ENCODE measurements at places on chromosomes 16 and 17.

DNA sequence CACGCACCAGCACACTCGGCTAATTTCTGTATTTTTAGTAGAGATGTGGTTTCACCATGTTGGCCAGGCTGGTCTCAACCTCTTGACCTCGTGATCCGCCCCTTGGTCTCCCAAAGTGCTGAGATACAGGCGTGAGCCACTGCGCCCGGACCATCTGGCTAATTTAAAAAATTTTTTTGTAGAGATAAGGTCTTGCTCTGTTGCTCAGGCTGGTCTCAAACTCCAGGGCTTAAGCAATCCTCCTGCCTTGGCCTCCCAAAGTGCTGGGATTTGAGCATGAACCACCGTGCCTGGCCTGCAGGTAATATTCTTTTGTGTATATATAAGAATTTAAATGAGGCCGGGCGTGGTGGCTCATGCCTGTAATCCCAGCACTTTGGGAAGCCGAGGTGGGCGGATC, 115.0 kb downstream of the RPTOR start:
- DNase-seq = no peak

DNA sequence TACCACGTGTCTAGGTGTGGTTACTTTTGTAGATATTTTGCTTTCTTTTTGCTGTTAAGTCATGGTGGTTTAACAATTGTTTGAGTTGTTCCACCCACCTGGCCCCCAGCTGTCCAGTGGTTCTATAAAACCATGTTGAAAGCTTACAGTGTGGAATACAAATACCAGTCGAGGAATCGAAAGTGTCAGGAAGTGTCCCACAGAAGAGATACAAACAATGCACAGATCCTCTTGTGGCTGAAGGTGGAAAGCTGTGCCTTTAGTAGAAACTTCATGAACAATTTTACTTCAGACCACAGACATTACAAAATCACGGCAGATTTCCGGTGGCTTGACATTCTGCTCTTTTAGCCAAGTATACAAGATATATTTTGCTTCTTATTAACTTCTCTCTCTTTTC, 782.4 kb upstream of the SOX9 start:
- DNase-seq = no peak

DNA sequence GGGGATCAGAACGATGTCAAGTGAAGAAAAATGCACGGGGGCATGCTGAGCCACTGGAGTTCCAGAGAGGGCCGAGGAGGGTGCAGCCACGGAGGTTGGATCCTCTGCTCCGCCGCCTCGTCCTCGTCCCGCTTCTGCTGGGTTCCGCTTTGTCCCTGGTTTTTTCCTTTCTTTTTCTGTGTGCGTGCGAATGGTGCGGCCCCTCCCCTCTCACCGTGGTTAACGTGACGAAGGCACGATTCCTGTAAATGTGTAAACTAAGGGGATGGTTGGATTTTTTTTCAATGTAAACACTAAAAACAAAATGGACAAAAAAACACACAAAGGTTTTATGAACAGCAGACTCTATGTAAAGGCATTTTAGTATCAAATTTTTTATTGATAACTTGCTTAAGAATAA, 46.7 kb downstream of the ACTG1 start:
- DNase-seq = no peak

DNA sequence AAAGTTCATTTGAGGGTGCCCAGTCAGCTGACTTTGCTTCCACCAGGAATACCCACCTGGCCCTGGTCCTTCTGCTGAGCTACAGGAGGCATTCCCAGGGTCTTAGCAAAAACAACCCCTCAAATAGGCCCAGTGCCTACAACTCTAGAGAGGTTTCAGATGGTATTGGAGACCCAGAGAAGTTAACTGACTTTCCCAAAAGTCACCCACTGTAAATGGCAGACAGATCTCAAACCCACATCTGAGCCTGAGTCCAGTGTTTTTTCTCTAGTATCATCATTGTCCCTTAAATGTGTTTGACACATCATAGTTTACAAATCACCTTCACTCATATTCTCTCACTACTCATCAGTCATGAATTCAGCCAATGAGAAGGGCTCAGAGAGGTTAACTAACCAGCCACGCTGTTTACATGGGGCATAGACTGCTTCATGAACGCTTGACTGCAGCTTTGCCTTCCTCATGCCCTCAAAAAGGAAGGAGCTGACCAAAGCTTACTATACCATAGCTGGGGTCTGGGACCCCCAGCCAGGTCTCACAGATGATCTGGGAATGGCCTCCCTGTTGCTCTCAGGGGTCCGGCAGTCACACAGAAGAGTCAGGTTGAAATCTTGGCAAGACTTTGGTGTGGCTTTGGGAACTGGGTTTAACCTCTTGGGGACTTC, 3.7 kb downstream of the PHOSPHO1 start:
- no peak for DNase-seq

DNA sequence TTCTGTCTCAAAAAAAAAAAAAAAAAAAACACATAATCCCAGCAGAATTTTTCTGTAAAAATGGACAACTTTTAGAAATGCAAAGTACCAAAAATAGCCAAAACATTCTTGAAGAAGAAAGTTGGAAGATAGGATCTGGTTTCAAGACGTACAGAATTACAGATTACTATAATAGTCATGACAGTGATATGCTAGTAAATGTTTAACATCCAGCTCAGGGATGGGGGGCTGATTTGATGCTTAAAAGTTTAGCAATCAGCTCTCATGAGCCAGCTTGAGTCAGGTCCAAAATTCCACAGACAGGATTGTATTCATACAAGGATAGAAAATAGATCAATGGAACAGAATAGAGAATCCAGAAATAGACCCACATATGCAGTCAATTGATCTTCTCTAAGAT, 100.5 kb downstream of the CYB561 start:
- DNase-seq = no peak

- DNase-seq = no peak
Observed at GRCh38 chr17:58060596-58061191, 22.5 kb upstream of the DYNLL2 start.

DNA sequence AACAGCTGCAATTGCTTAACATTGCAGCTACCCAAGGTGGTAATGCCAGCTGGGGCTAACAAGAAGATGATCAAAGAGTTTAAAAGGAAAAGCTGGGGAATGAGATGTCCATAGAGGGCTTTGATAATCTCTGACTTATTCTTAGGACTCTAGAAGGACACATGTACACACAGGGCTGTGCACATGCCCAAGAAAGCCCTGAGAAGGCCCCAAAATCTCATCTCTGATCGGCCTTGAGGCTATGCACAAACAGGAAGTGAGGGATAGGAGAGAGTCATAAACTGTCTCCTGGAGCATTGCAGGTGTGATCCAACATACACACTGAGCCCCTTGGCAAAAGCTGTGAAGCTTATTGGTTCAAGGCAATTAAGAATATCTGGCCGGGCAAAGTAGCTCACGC, 17.2 kb upstream of the RABEP1 start:
- DNase-seq = no peak

DNA sequence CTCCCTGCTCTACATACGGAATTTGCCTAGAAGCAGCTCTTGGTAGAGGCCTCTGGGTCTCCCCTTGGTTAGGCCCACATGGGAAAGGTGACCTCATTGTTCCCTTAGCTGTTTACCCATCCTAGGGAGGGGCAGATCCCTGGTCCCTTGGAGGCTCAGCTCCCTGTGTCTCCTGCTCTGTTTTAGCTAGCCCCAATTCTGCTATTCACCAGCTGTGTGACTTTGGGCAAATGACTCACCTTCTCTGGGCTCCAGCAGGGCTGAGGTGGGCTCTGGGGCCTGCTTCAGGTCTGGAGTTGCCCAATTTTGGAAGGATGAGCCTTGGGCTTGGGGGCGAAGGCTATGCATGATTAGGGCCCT, 3.9 kb downstream of the ABCC3 start:
- no peak for DNase-seq

GRCh38 chr17:78075545-78075944, 53.0 kb downstream of the TMC6 start:
- no peak for DNase-seq

DNA sequence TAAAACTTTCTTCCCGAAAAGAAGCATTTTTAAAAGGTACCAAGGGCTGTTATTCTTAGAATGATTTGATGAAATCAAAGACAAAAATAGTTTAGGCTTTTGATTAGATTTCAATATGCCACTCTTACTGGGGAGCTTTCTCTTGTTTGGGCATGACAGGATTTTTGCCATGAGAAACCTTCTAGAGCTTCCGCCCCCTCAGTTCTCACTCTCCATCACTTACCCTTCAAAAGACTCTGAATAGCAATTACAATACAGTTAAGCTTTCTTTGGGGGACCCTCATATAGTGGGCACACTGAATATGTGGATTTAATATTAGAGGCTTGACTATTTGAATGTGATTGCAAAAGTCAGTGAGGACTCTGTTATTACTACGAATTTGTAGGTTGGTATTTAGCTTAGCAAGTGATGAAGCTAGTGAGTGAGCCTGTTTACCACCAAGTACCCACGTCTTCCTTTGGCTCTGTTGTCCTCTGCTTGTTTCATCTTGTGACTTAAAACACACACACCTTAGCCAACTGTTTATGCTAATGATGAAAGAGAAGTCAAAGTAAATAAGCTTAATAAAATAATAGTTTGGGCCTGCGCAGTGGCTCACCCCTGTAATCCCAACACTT, 158.7 kb upstream of the TBX2 start:
- no peak for DNase-seq

DNA sequence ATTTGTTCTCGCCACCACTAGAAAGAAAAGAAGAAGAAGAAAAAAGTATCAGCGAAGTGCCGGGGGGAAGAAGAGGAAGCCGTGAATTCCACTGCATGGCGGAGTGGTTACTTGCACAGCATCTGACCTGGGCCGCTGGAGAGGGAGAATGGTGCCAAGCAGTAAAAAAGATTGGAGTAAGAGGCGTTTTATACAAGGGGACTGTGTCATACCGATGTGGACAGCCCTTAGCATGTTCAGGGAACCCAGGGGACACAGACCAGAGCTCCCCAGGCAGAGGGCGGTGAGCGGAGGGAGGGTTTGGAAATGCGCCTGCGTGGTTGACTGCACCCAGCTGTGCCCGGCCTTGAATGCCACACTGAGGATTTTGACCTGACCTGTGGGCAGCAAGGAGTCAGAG, 52.8 kb downstream of the PLXDC1 start:
- no peak for DNase-seq

GRCh38 chr17:29172589-29172988, 7.6 kb downstream of the MYO18A start:
- no peak for DNase-seq

- no peak for DNase-seq
Observed at GRCh38 chr17:63917646-63918045, 993 bp downstream of the GH1 start.

DNA sequence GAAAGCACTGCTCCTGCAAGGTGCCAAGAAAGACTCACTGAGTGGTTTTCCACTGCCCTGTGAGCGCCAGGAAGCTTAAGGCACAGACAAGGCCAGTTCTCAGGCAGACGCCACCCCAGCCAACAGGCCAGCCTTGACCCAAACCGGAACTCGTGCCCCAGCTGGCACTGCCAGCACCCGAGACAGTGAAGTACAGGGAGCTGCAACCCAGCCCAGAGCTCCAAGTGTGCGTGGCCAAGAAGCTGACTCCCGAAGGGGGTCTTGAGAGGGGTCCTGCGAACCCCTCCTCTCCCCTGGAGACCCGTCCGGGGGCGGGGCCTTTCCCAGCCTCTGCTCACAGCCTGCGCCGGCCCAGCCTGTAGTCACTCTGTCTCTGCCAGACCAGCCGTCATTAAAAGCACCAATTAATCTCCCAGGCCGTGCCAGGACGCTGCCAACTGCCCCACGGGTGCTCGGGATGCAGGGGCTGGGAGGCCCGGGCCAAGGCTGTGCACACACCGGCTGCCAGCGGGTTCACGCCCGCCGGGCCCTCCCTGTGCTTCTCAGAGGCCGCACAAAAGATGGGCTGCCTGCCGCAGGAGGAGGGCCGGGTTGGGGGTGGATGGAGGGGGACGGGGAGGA, 4.4 kb upstream of the SOX8 start:
- no peak for DNase-seq

- DNase-seq = no peak
Observed at GRCh38 chr17:60135951-60136666, 13.7 kb upstream of the CA4 start.

GRCh38 chr17:6752068-6752909, 3.6 kb upstream of the XAF1 start:
- no peak for DNase-seq

DNA sequence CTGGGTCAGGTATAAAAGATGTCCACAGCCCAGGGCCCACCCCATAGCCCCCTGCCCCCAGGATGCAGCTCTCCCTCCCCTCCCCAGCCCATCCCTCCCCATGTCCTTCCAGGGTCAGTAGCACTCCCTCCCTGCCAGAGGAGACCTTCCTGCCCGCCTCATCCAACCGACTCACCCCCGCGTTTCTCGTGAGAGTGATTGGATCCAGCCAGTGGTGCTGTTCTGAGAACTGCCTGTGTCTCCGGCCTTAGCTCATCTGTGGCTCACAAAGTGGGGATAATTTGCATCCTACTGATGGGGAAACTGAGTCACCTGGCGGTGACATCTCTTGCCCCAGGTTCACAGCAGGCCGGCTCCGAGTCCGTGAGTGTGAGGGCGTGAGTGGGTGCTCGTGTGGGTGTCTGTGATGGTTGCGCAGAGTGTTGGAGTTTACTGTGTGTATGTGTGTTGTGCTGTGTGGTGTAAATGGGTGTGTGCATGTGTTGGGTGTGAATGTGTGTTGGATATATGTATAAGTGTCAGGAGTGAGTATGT, 90.7 kb upstream of the GSE1 start:
- DNase-seq = no peak

DNA sequence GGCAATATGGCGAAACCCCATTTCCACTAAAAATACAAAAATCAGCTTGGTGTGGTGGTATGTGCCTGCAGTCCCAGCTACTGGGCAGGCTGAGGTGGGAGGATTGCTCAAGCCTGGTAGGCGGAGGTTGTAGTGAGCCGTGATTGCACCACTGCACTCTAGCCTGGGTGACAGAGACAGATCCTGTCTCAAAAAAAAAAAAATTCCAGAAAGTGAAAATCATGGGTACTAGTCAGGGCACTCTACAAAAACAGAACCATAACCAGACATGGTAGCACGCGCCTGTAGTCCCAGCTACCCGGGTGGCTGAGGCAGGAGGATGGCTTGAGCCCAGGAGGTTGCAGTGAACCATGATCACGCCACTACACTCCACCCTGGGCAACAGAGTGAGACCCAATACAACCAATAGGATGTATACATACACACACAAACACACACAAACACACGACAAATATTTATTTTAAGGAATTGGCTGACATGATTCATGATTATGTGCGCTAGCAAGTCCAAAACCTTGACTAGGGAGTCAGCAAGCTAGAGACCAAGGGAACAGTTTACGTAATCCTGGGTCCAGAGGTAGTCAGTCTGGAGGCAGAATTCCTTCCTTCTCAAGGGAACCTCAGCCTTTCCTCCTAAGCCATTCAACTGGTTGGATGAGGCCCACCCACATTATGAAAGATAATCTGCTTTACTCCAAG, 11.6 kb upstream of the GP1BA start:
- no peak for DNase-seq

All from stimulated activated CD8-positive, alpha-beta memory T cell treated with anti-CD3 and anti-CD28 coated beads, Interleukin-2, amount 100 ng/mL, for 1 hour (primary cell).